Activated naive CD4-positive, alpha-beta T cell treated with anti-CD3 and anti-CD28 coated beads, Interleukin-2, amount 50 U/mL, for 16 hours (primary cell): ENCODE measurements at places on chromosomes 4 and X.

DNA sequence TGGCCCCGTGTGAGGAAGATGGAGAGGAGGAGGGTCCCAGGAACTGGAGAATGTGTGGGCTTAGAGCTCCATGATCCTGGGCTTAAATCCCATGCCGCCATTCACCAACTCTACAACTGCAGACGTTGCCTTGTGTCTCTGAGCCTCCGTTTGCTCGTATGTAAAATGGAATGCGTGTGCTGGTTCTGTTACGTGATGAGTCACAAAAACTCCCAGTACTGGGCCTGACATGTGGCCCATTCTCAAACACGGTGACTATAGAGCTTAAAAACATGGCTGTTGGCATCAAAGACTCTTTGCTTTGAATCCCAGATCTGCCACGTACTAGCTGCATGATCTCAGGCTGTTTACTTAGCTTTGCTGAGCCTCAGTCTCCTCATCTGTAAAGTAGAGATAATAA, 13.0 kb upstream of the AFAP1 start:
- DNase-seq = no peak

DNA sequence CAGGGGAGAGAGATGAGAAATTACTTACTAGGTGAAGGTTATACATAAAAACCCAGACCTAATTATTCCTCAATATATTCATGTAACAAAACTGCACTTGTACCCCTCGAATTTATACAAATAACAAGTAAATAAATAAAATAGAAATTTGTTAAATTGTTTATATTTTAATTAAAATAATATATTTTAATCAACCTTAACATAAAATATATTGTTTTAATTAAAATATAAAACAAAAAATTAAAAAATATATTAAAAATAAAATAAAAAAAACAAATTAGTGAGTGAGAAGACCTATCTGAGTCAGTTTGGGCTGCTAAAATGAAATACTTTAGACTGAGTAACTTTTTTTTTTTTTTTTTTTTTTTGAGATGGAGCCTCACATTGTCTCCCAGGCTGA, 87.4 kb upstream of the PCDH7 start:
- no peak for DNase-seq

DNA sequence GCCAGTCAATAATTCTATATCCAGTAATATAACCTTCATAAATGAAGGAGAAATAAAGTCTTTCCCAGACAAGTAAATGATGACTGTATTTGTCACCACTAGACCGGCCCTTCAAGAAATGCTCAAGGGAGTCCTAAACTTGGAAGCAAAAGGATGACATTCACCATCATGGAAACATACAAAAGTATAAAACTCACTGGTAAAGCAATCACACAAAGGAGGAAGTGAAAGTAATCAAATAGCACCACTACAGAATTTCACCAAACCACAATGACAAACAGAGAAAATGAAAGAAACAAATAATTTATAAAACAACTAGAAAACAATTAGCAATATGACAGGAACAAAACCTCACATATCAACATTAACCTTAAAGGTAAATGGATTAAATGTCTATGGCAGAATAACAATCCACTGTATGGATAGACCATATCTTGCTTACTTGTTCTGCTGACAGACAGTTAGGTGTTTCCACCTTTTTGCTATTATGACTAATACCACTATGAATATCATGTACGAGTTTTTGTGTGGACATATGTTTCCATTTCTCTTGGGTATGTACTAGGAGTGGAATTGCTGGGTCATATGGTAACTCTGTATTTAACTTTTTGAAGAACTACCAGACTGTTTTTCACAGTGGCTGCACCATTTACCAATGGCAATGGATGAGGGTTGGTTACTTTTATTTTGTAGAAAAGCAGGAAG, 44.9 kb downstream of the NAT8L start:
- DNase-seq = no peak

DNA sequence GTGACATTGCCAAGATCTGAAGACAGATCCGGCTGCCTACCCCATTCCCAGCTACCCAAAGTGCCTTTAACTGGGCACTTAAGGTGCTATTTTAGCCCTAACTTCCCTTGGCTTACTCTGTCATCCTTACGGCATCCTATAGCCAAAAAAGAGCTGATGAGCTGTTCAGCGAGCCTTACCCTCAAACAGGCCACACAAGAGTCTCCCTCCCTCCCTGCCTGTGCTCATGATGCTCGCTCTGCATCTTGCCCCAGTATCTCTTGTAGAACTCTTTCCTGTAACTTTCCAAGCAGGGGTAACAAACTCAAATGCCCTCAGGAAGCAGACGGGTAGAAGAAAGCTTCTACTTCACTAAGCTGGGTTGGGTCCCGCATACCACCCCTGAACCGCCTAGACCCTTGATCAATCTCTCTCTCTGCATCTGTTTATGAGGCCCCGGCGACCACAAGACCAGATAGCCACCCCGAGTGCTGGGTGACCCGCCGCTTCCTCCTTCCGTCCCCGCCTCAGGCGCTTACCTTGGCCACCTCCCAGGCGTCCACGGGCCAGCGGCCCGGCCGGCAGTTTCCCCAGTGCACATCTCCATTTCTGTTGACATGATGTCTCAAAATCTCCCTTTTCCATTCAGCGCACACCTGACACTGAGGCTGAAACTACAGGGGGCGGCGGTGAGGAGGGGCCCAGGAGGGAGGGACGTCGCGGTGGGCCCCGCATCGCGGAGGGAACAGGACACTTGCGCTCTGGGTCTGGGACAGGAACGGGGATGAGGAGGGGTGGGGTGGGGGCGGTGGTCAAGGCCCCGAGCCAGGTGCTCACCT, 663 bp downstream of the CXorf38 start:
- peak; percentile 39 for DNase-seq

- DNase-seq = no peak
Measured at GRCh38 chr4:40563401-40563800, 66.3 kb downstream of the RBM47 start.

DNA sequence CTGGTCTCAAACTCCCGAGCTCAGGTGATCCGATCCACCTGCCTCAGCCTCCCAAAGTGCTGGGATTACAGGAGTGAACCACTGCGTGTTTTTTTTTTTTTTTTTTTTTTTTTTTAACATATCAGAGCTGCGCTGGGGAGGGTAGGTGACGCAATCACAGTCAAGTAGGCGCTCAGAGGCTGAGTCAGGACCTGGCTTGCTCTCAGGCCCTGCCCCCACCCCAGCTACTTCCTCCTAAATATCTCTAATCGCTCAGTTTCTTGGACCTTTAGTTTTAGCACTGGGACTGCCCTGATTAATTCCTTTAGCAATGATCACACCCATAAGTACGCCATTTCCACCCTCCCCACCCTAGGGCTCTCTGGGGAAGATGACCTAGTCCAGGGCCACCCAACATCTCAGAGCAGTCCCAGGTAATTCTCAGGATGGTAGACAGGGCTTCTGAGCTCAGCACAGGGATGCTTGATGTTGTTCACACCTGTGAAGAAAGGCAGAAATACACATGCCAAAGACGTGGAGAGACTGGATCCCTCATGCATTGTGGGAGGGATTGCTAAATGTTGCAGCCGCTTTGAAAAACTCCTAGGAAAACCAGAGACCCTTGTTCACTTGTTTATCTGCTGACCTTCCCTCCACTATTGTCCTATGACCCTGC, 50.2 kb downstream of the DDX3X start:
- DNase-seq = peak; percentile 65

GRCh38 chrX:18890049-18890381, 93.9 kb downstream of the PHKA2 start:
- DNase-seq = no peak

DNA sequence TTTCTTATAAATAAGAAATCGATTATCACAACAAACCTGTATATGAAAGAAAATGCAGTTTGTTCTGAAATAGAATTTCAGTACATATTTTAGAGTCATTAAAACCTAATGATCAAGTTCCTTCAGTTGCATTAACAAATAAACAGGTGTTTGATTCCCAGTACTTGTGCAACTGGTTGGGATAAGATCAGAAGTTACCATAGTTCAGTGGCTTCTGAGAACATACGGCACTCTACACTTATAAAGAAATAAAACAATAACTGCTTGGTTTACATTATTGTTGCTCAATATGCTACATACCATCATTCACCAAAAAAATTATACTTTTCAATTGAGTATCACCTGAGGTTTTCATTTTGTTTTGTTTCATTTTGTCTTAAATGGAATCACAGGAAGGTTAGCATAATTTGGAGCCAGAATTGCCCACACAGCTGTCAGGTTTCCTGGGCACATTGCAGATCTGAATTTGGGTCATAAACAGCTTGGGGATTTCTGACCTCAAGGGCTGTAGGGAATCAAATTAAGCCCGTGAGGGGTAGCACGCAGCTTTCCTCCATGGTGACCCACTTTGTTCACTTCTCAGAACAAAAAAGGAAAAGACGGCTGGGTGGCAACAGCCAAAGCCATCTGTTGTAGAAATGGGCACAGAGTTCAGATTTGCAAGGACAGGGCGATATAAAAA, 14.9 kb upstream of the CCNG2 start:
- DNase-seq = no peak

GRCh38 chr4:73068491-73069337, 802 bp downstream of the COX18 start:
- DNase-seq = no peak

DNA sequence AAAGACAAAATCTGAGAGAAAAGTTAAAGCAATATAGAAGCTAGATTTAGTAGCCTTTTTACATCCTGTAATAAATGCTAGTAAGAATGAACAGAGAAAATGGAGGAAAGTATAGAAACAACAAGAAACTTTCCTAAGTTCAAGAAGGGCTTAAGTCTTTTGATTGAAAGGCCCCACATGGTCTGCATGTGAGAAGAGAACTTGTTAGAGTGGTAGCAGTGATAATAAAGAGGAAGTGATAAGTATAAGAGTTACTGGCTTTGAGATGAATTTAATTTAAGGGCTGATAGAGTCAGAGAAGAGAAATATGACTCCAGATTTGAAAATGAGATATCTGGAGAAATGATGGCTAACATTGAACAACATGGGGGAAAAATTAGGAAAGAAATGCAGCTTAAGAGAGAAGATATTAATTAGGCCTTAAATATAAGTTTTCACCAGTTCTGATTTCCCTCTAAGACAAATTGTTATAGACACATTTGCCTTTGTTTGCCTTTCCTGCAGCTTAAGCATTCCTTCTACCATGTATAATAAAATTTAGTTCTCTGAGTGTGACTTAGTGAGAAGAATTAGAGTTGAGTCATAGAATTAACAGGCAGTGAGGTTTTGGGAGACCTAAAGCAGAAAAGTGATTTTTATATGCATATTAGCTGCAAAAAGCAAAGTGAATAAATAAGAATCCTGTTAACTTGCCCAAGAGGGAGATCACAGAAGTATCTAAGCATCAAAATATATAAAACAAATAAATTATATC, 18.4 kb downstream of the ZFX start:
- DNase-seq = no peak

GRCh38 chrX:46737041-46737440, 21.9 kb downstream of the SLC9A7 start:
- DNase-seq = no peak

GRCh38 chrX:144006811-144007210, 122.9 kb downstream of the UBE2NL start:
- no peak for DNase-seq

DNA sequence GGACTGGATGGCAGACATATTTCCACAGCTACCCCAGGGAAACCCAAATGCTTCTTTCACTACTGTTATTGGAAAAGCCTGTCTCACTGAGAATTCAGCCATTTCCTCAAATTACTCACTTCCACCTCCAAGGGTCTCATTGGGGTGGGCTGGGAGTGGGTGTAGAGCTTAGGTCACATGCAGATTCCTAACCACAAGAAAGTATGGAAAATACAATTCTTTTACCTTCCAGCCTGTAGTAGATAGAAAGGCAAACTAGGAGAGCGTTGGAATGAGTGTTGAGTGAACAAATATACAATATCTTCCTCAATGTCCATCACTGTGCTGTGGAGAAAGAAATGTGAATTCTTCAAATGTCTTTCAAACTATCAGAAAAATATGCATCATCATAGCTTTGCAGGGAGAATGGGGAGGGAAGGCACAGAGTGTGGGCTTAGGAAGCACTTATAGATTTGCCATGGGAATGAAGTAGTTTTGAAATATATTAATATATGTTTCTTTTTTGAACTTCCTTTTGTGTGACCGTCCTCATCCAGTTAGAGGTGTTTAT, 245.3 kb upstream of the JADE1 start:
- no peak for DNase-seq

DNA sequence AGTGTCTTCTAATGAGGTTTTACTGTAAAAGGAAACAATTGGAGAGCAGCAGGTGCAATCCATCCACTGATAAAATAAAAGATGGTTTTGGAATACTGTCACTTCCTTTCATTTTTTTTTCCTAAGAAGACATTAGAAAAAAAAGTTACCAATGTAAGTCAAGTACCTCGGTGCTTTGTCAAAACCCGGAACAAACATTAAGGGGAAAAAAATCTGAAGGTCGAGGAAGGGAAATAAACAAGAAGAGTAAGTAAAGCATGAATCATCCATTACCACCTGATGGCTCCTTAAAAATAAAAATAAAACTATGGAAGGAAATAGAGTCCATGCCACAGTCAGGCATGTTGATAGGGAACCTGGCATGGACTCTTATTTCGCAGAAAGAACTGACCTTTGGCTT, 15.3 kb upstream of the XPNPEP2 start:
- DNase-seq = no peak
